KBM-7 (cell line): ENCODE measurements at places on chromosomes 13 and 19.

- no peak for DNase-seq
Observed at GRCh38 chr13:83753912-83754624, 128.2 kb downstream of the SLITRK1 start.

DNA sequence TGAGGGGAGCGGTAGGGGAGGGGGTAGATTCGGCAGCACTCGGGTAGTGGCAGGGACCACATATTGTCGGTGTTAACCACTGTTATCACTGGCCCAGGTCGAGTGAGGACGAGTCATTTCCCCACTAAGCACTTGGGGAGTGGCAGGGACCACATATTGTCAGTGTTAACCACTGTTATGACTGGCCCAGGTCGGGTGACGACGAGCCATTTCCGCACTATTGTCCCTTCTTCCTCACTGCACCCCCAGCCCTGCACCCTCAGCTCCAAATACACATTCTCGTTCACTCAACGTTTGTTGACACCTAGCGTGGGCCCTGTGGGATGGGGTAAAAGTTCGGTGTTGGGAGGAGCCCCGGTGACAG is 467 bp upstream of the CLN5 start:
- no peak for DNase-seq

GRCh38 chr13:51550151-51550550 is 34.1 kb upstream of the WDFY2 start:
- DNase-seq, result peak; percentile 43

DNA sequence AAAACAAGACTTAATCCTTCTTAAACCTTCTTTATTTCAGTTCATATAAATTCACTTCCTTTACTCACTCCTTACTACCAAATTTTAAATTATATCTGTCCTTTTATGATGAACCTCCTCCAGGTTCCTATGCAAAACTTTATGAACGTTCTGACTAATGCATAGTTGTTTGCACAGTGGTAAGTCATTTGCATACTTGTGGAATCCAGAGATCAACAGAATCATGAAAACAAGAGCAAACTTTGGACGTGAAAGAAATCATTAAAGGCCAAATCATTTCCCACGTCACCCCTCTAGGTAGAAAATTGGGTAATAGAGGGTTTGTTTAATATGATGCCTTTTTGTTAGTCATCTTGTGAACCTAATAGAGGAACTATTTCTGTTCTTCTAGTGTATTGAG is 32.3 kb upstream of the MYCBP2 start:
- DNase-seq, result no peak

- DNase-seq, result no peak
Observed at GRCh38 chr19:9914001-9914314, 22.4 kb downstream of the OLFM2 start.

DNA sequence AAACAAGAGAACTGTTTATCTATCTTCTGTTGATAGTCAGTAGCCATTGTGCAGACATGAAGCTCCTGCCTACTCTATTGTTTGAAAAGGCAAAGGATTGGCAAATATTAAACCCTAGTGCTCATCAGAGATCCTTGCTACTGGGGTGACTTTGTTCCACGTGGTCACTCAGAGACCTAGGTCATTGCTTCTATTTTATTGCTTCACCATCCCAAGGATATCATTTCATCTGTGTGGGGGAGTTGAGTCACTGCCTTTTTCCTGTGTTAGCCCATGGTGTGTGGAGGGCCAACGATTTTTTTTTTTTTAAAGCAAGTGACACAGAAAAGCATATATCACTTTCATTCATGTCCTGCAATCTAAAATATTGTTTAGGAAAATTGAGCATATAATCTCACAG is 254.1 kb upstream of the RXFP2 start:
- DNase-seq, result no peak

DNA sequence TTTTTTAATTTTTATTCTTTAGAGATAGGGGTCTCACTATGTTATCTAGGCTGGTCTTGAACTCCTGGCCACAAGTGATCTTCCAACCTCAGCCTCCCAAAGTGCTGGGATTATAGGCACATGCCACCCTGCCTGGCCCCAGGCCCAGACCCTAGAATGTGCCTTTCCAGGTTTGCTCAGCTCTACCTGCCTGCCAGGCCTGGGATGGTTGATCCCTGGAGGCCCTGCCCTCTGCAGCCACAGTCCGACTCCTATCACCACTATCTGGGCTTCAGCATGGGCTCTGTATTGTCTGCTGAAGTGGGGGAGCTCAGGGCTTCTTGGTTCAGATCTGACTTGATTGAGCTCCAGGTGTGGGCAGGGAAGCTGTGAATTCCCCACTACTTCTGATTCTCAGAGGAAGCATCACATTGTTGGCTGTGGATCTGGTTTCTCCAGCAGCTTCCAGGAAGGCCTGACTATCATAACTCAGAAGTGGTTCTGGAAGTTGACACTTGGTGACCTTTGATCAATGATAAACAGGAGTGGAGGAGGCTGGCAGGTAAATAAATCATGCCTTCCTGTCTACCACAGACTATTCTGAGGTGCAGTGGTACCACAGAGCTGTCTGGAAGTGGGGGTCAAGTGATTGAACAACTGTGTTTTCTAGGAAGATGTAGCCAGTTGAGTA is 71.9 kb downstream of the OLFM4 start:
- no peak for DNase-seq

GRCh38 chr13:43110036-43110435 is 86.7 kb downstream of the DNAJC15 start:
- DNase-seq, result no peak

GRCh38 chr13:91894316-91894715 is 495.9 kb downstream of the GPC5 start:
- no peak for DNase-seq

GRCh38 chr13:21025539-21025938 is 35.8 kb downstream of the LATS2 start:
- no peak for DNase-seq

- peak; percentile 59 for DNase-seq
Observed at GRCh38 chr13:39616087-39616694, 13.2 kb upstream of the LHFPL6 start.

- peak; percentile 68 for DNase-seq
Observed at GRCh38 chr19:28633319-28634018, 579.5 kb downstream of the UQCRFS1 start.
